T-helper 22 cell (primary cell): ENCODE measurements at places on chromosomes 3 and 15.
A peak's percentile ranks its signal among the peaks of the same experiment; 100 is the strongest.

DNA sequence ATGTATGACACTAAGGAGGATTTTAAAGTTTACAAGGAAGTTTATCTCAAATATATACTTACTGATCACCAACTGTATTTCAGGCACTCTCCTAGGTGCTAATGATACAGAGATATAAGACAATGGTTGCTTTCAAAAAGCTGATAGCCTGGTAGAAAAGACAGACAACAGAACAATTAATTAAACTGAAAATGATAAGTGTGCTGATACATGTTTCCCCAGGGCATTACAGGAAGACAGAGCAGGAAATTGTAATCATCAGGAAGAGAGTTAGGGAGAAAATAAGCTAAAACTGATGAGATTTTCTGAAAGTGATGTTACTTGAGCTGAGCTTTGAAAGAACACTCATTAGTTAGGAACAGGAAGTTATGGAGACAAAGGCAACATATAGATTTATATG, 229.7 kb downstream of the RSRC1 start:
- DNase-seq, result no peak

DNA sequence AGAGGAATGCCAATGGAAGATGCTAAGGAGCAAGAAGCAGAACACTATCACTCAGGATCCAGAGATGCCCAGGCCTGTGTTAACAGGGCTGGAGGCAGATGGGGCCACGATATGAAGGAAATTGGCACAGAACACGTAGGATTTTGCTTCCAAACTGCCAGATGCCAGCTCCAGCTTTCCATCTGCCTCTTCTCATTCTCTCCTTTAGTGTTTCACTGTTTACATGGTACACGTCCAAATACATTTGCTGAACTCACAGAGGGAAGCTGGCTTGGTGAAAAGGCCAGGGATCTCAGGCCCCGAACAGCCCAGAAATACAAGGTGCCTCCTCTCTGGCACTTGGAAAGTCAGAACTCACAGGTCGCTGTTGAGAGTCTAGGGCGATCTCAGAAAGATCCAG, 187.0 kb downstream of the NTRK3 start:
- no peak for DNase-seq

DNA sequence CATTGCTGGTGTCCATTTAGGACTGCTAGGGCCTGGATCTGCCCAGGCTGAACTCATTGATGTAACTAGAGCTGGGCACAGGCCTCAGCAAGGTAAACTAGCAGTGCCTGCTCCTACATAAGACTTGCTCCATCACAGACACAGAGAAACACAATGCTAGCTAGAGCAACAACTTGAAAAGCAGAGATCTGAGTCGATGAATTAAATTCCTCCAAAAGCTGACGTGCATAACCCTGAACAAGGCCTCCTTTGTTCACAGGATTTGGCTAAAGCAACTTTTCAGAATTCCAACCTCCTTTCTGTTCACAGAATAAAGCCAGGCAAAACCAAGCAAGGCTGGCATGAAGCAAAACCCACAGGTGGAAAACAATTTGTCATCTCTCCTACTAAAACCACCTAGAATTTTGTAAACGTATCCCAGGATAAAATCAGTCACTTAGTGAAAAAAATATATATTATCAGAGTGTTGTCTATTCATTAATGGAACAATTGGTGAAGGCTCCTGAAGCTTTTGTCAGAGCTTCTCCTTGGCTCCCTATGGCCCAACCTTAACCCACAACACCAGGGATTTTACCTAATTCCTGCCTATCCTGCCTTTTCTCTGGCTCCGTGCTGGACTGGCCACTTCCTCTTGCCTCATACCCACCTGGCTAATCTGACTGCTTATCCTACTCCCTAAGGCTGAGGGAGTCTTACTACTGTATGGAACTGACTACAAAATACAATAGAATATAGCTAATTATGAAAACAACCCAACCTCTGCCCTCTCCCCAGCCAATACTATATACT, 39.9 kb downstream of the PLCH1 start:
- DNase-seq, result no peak

DNA sequence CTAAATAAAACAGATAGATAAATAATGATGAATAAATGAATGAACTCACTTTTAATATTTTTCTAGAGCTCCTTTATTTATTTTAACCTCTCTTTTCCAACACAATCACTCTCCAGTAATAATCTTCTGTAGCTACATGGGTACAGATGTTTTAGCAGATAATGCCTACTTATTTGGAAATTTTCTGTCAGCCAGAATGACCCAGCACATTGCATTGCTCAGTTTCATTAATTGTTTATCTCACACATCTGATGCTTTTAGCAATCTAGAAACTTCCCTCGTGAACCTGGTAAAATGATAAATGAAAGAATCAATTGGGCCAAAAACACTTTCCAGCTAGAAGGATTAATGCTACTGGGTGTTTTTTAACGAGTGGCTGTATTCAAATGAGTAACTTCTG, 14.9 kb upstream of the MYH15 start:
- DNase-seq, result no peak

GRCh38 chr3:16600780-16601536, 4.3 kb downstream of the DAZL start:
- peak; percentile 59 for DNase-seq

DNA sequence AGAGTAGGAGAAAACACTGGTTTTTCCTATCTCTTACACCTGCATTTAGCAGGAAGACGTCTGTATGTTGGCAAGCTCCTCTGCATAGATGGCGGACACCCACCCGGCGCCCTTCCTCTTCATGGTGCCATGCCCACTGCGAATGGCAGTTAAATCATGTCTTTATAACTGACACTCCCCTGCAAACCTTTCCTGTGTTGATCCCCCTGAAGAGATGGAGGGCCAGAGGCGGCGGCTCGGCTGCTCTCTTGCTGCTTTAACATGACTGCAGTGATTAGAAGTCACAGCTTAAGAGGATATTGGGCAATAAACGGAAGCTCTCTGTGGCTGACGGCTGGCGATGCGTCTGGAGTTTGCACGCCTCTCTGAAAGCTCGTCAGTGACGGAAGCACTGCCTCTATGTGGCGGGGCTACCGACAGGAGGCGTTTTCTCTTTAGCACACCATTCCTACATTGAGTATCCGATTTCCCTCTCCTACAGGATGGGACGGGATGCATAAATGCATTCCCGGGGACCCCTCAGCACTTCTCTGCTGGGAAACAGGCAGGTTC, 25.5 kb upstream of the SNRPA1 start:
- DNase-seq, result no peak

DNA sequence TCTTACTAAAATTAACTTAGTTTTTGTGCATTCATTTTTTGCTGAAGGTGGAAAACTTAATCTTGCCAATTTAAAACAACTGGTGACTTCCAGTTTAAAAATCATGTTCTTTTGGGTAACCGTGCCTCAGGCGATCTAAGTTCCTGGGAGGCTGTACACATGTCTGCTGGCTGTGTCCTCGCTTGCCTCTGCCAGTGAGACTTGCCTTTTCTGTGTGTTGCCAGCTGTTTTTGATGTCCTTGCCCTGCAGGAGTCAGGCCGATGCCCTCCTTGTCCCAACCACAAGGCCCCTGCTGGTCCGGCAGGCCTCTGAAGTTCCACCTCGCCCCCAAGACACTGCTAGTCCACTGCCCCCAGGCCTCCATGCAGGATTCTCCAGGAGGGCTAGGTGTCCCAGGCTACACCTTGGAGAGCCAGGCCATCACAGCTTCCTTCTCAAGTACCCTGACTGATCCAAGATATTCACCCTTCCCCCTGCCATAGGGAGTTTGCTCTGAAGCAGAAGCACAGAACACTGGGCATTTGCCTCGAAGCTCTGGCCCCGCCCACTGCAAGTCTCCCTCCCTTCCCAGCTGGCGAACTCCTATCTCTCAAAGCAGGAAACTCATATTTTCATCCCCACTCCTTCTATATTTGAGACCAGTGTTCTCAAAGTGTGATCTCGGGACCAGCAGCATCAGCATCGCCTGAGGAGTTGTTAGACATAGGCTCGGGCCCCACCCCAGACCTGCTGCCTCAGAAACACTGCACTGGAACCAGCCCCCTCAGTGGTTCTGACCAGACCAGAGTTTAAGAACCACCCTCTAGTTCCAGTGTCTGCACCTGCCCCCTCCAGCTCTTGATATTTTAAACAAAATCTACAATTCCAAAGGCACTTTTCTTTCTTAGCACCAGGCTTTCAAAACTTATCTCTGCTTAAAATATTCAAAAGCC, 185.8 kb upstream of the UBE2E1 start:
- DNase-seq, result no peak

DNA sequence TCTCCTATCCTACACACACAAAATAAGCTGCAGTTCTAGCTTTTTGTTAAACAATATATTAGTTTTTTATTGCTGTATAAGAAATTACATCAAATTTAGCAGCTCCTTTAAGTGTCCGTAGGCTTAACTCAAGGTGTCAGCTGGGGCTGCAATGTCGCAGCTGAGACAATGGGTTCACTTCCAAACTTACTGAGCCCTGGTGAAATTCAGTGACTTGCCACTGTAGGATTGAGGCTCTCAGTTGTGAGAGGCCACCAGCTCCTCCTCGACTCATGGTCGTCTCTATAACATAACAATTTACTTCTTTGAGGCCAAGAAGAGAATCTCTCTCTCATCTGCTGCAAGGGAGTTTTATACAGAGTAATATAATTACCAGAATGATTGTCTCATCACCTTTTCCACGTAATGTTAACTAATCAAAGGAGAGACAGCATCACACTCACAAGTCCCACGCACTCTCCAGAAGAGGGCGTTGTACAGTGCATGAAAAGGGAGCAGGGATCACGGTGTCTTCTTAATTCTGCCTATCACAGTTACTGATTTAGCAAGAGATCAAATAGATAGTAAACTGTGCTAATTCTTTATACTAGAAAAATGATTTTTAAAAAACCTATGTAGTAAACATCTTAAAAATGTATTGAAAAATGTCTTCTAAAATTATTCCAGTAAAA, 735.6 kb upstream of the GBE1 start:
- no peak for DNase-seq

GRCh38 chr3:38454178-38454883, 641 bp downstream of the ACVR2B start:
- DNase-seq, result no peak
